Esophagus squamous epithelium (tissue), 5 donors: ENCODE measurements at places on chromosomes 16 and 17.

DNA sequence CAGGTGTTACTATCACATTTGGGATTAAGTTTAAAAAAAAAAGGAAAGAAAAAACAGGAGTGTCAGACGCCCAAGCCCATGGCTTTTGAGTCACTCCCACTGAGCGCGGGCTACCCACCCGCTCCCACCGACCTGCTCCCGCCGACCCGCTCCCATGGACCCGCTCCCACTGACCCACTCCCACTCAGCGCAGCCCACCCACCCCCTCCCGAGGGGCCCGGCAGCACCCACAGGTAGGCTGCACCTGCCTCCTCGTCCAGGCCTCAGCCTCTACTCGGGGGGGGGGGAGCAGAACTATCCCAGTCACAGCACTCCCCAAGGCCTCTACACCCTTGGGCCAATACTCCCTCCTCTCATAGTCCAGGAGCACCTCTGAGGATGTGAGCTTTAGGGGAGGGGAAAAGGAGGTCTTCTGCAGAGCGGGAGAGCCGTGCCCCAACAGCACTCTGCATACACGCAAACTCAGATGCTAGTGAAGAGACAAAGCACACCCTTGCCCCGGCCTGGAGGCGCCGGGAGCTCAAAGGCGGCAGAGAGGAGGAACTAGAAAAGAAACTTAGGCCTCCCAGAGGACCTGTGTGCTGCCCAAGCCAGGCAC is 2.9 kb downstream of the CLUH start:
- no peak for DNase-seq

GRCh38 chr17:7348478-7349242 is 3.3 kb upstream of the KCTD11 start:
- no peak for DNase-seq

GRCh38 chr16:68724797-68725196 is 12.3 kb upstream of the CDH1 start:
- no peak for DNase-seq

- no peak for DNase-seq
Observed at GRCh38 chr17:54974759-54975158, 6.2 kb downstream of the STXBP4 start.

DNA sequence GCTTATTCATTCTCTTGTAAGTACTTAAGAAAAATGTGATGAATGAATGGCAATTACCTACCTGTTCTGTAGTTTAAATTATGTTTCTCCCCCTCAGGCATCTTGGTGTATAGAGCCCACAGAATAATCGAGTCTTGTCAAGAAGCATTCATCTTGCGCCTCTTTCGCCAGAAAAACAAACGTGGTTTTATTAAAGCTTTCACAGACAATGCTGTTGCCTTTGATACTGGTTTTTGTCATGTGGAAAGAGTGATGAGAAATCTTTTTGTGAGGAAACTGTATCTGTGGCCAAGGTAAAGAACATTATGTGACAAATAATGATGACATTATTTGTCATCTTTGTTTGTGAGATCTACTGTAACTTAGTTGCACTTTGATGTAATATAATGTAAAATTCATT is 6.5 kb downstream of the ERCC4 start:
- DNase-seq: no peak

- DNase-seq: no peak
Observed at GRCh38 chr17:4780325-4780955, 5.7 kb downstream of the VMO1 start.
